ENCODE measurements at places on chromosomes 1 and 21. TPM values are rescaled to one million over a fixed set of nuclear protein-coding genes. Genes with fewer than 3 reads are reported as not detected.

UMODL1 gene
- 0.06 TPM for total RNA-seq

UBXN11 gene
- 9.4 TPM for total RNA-seq

NOS1AP gene
- 1.6 TPM for total RNA-seq

CHD1L gene
- total RNA-seq = 6.6 TPM

HES5 gene
- total RNA-seq = 0.12 TPM

FCAMR gene
- total RNA-seq = not detected

OR2T2 gene
- not detected for total RNA-seq

OR14K1 gene
- total RNA-seq = not detected

HSF2BP gene
- total RNA-seq = 0.28 TPM

CELA2B gene
- total RNA-seq = 453 TPM

U2AF1 gene
- total RNA-seq = 30.5 TPM

C1orf56 gene
- 4.1 TPM for total RNA-seq

CNIH3 gene
- total RNA-seq = 2.7 TPM

WNT3A gene
- total RNA-seq = not detected

HUNK gene
- 10.0 TPM for total RNA-seq

PRR9 gene
- total RNA-seq = not detected

ABCB10 gene
- total RNA-seq = 8.2 TPM

HLX gene
- total RNA-seq = 1.3 TPM

PLPP3 gene
- 22.6 TPM for total RNA-seq

ADORA1 gene
- 9.0 TPM for total RNA-seq

NBPF11 gene
- total RNA-seq = 6.4 TPM

DNAJB4 gene
- total RNA-seq = 38.6 TPM

TIE1 gene
- total RNA-seq = 2.4 TPM

HHAT gene
- total RNA-seq = 2.5 TPM

PLA2G4A gene
- 2.4 TPM for total RNA-seq

UBL4B gene
- not detected for total RNA-seq

TNNT2 gene
- 1.2 TPM for total RNA-seq
